GM10248 (cell line): ENCODE measurements at places on chromosomes 5 and 9.

DNA sequence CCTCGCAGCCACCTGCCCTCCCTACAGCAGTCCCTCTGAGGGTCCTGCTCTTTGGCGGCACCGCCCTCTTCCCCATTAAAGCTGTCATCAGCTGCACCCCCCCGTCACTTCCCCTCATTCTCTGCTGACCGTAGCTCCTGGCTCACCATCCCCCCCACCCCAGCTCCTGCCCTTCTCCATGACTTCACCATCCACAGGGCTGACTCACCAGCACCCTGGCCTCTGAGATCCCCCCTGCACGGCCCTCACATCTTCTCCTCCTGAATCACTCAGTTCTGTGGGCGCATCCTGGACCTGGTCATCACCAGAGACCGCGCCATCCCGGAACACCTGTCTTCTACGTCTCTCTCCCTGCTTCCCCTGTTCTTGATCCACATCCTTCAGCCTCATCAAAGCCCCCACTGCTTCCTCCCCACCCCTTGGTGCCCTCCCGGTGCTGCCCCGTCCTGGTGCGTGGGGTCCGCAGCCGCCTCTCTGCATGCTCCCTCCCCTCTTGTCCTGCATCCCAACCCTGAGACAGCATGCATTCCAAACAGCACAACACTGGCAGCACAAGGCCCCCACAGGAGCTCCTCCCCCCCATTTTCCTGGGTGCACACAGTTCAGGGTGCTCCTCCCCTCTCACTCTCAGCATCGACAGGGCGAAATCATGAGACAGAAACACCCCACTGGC, 12.9 kb downstream of the FLT4 start:
- no peak for DNase-seq

DNA sequence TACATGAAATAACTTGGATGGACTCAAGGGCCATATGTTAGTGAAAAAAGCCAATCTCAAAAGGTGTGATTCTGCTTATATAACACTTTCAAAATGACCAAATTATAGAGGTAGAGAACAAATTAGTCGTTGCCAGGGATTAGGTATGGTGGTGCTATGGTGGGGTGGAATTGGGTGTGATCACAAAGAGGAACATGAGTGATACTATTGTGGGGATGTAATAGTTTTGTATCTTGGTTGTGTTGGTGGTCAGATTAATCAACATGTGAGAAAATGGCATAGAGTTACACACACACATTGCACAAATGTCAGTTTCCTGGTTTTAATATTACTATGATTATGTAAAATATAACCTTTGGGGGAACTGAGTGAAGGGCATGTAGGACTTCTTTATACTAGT, 31.9 kb downstream of the CAMK4 start:
- DNase-seq: no peak

- DNase-seq: no peak
Measured at GRCh38 chr5:62065050-62065449, 241.0 kb upstream of the KIF2A start.

GRCh38 chr9:17004500-17004899, 130.3 kb upstream of the CNTLN start:
- no peak for DNase-seq

GRCh38 chr9:70409280-70409679, 5.2 kb downstream of the KLF9 start:
- no peak for DNase-seq

GRCh38 chr9:120236596-120236995, 343.4 kb downstream of the CDK5RAP2 start:
- DNase-seq: no peak

DNA sequence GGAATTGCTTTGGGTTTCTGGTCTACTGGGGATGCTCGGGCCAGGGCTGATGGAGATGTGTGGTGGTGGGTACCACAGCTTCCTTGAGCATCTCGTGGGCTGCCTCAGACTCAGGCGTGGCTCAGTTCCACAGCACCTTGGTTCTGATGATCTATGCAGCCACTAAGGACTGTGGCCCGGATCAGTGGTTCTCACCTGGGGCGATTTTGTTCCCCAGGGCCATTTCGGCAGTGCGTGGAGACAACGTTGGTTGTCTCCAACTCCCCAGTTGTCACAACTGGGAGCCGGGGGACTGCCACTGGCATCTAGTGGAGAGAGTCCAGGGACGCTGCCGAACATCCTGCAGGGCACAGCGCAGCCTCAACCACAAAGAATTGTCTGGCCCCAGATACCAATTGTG, 47.7 kb downstream of the FGF18 start:
- DNase-seq: no peak

- DNase-seq: no peak
Measured at GRCh38 chr5:159897786-159898393, 18.4 kb upstream of the ADRA1B start.

GRCh38 chr5:119387945-119388618, 32.3 kb downstream of the TNFAIP8 start:
- no peak for DNase-seq

- peak; percentile 13 for DNase-seq
Measured at GRCh38 chr9:114031948-114032840, 45.9 kb downstream of the AMBP start.

GRCh38 chr5:11398728-11399127, 505.5 kb downstream of the CTNND2 start:
- no peak for DNase-seq

- DNase-seq: no peak
Measured at GRCh38 chr5:123771715-123772114, 259.7 kb downstream of the CSNK1G3 start.

- DNase-seq: no peak
Measured at GRCh38 chr5:56543441-56544388, 271.6 kb upstream of the MAP3K1 start.

GRCh38 chr5:74594137-74595040, 46.1 kb downstream of the ENC1 start:
- no peak for DNase-seq

GRCh38 chr9:72839085-72839484, 113.8 kb downstream of the ALDH1A1 start:
- DNase-seq: no peak

GRCh38 chr9:122004589-122004988, 88.5 kb downstream of the TTLL11 start:
- no peak for DNase-seq

DNA sequence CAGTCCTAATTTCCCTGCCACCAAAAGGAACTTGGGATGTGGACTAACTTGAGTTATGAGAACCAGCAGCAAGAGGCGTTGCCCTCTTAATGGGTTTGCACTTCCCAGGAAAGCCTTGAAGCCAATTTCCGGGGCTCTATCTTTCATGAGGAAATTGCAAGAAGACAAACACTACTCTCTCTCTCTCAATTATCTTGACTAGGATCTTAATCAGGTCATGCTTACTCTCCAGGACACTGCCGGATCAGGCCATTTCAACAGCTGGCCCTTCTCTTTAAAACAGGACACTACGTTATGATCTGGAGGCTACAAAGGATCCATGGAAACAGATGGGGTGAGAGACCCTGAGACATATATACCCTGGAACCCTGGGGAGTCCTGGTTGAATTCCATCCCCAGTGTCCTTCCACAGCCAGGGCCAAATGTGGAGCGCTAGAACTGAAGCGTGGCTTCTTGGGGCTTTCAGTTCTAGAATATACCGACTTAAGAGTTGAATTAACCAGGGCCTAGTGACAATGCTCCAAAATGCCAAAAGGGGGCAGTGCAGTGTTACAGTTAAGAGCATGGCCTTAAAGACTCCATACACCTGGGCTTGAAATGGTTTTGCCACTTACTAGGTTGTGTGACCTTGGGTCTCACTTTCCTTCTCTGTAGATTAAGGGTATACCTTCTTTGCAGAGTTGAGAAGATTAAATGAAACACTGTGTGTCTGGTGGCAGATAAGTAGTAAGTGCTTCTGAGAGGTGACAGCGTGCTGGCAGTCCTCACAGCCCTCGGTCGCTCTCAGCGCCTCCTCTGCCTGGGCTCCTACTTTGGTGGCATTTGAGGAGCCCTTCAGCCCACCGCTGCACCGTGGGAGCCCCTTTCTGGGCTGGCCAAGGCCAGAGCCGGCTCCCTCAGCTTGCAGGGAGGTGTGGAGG, 21.1 kb downstream of the FAM219A start:
- peak; percentile 70 for DNase-seq

GRCh38 chr5:3307982-3308621, 287.5 kb upstream of the IRX1 start:
- DNase-seq: no peak

DNA sequence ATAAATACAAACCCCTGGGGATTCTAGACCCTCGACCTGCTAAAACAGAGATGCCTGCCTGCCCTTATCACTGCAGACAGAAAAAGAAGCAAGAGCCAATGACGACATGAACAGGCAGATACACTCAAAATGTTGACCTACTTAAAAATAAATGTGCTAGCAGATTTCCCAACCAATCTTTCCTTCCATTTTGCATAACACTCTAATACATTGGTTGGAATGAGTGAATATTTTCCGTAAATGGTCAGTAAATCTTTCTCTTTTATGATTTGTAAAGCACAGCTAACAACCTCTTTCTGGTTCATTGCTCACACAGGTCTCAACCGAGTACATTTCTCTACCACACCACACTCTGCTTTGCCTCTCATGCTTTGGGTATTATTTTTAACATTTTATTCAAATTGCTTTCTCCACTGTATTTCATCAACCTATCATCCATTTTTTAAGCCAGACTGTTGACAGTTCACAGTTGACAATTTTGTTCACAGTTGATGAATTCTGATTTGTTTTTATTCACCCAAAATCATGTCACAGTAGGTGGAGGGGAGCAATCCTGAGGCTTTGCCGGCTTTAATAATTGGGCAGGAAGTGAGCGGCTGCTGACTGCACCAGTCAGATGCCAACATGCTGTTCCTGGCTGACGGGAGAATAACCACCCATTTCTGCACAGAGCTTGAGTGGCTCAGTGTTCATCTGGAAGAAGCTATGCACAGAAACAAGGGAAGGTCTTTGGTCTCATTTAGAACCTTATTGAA, 426.6 kb downstream of the SPOCK1 start:
- no peak for DNase-seq
